Left kidney (tissue), 8 donors: ENCODE measurements at places on chromosomes 12 and 14. TPM values are rescaled to one million over a fixed set of nuclear protein-coding genes. Genes with fewer than 3 reads are reported as not detected.

DNA sequence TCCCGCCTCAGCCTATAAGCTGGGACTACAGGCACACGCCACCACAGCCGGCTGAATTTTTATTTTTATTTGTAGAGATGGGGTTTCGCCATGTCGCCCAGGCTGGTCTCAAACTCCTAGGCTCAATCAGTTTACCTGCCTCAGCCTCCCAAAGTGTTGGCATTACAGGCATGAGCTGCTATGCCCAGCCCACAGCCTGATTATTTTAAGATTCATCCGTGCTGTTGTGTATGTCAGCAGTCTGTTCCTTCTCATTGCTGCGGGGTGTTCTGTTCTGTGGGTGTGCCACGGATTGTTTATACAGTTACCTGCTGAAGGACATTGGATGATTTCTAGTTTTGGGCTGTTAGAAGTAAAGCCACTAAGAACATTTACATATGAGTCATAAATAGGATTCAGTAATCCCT, 9.6 kb upstream of the EP400 start:
- no peak for DNase-seq

CLEC4A gene
- polyA plus RNA-seq: 3.5 TPM

GRCh38 chr12:49622501-49623141, 740 bp upstream of the PRPF40B start:
- no peak for DNase-seq

- no peak for DNase-seq
Measured at GRCh38 chr14:91119556-91120311, 5.9 kb downstream of the DGLUCY start.

EXOC3L4 gene
- 3.0 TPM for polyA plus RNA-seq

GRCh38 chr14:76472199-76472723, 96.3 kb downstream of the ESRRB start:
- DNase-seq: no peak

DNA sequence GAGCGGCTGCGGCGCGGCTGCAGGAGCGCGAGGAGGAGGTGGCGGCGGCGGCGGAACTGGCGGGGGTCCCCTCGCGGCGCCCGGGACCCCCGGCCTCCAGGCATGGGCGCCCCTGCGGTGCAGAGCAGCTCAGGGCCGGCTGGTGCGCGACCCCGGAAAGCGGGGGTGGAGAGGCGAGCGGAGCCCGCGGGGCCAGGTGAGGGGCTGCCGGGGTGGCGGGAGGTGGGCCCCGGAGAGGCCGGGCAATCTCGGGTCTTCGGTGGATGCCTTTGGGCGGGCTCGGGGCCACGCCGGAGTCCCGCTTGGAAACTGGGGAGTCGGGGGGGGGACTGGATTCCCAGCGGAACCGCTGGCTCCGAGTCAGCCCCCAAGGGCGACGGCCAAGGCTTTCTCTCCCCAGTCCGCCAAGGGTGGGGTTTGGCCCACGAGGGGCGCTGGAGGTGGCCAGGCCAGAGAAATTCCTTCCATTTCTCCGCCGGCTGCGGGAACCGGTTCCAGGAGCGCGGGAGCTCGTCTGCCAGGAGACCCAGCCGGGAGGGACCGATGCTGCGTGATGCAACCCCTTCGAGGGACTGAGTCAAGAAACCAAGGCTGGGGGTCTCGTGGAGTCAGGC, 13.9 kb upstream of the NR4A1 start:
- no peak for DNase-seq

C12orf54 gene
- polyA plus RNA-seq: 0.60 TPM

- DNase-seq: peak; percentile 26
Measured at GRCh38 chr12:14111230-14111865, 129.9 kb upstream of the GRIN2B start.

- no peak for DNase-seq
Measured at GRCh38 chr12:22653075-22653474, 28.1 kb downstream of the ETNK1 start.

CLEC2A gene
- not detected for polyA plus RNA-seq

DNA sequence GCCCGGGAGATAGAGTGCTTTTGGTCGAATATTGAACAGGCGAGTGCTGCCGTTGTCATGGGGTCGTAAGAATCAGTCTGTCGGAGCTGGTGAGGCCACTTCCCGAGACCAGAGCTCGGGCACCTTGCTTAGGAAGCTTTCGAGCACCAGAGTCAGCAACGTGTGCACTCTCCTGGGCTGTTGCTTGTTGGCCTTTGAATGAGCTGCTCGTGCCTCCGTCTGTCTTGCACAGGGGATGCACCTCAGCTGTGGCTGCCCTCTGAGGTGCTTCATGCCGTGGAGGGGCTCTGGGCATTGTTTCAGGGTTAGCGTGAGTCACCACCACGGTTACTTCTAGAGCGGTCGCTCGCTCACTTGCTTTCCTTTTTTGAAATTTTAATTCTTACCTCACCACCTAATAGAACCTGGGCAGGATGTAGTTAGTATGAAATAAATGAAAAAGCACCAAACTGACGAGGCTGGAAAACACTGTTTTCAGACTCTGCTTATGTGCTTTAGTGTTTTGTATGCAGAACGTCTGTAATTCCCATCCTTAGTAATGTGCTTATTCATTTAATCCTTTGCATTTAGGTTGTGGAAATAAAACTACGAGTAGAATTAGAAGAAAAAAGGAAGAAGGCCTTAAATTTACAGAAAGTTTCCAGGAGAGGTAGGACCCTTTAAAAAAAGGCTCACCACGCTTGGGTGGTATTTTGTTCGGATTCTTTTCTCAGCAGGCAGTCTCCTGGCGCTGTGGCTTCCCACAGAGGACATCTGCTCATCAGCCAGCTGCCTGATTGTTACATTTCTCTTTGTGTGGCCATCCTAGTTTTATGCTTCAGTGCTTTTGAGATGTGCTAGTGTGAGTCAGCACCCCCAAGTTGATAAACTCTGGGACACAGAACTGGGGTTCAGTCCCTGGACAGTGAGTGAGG, 40.6 kb downstream of the EP400 start:
- DNase-seq: no peak

GTF2H3 gene
- polyA plus RNA-seq: 48.3 TPM

ADAM21 gene
- polyA plus RNA-seq: 0.93 TPM

DHRS2 gene
- polyA plus RNA-seq: 41.7 TPM

- no peak for DNase-seq
Measured at GRCh38 chr14:95477411-95478269, 38.8 kb downstream of the SYNE3 start.

KRT76 gene
- polyA plus RNA-seq: not detected

C12orf75 gene
- 81.0 TPM for polyA plus RNA-seq

DNA sequence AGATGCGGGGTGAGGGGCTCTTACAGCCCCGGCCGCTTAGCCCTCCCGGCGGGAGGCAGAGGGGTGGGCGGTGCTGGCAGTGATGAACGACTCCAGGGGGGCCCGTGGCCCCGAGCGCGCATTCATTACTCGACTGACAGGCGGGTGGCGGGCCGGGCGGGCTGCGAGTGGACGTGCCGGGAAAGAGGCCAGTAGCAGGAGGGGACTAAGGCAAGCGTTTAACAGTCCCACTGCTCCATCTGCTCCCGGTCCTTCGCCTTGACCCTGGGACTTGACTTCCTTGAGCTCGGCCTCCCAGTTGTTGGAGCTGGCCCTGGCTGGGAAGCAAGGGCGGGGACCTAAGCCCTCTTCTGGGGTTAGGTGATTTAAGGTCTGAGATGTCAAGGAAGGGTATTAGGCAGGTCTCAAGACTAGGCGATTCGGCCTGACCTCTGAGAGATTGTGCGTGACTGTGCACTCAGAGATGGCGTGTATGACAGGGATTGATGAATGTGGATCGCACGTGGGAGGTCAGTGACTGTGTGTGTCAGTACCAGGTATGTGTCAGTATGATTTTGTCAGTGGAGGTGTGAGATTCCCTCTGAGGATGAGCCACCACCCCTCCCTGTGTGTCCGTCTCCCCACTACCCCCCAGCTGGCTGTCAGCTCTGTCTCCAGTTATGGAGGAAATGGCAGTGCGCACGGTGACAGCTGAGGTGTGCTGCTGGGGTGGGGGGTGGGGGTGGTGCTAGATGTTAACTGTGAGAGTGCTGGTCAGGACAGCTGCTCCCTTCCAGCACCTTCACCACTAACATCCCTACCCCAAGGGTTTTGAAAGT, 3.6 kb upstream of the DNAJC22 start:
- no peak for DNase-seq

- no peak for DNase-seq
Measured at GRCh38 chr12:44526655-44527182, 349.4 kb downstream of the NELL2 start.

LMO3 gene
- 2.1 TPM for polyA plus RNA-seq

GRCh38 chr12:30847259-30847658, 79.3 kb upstream of the TSPAN11 start:
- DNase-seq: no peak

- DNase-seq: no peak
Measured at GRCh38 chr12:113208041-113208934, 13.0 kb upstream of the TPCN1 start.

GRCh38 chr14:23550812-23551265, 726 bp downstream of the ZFHX2 start:
- DNase-seq: no peak

GRCh38 chr12:76307083-76307482, 41.1 kb downstream of the BBS10 start:
- no peak for DNase-seq

DNA sequence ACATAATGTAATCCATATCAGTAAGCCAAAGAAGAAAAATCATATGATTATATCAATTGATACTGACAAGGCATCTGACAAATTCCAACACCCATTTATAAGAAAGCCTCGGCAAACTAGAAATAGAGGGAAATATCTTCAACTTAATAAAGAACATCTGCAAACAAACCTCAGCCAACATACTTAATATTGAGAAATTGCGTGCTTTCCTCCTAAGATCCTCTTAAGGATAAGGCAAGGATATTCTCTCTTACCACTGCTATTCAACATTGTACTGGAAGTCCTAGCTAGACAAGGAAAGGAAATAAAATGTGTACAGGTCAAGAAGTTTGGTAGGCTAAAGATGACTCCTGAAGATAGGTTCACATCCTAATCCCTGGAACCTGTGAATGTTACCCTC, 115.9 kb downstream of the DERA start:
- DNase-seq: no peak

- no peak for DNase-seq
Measured at GRCh38 chr14:23518709-23519108, 32.9 kb downstream of the ZFHX2 start.
